ENCODE measurements at places on chromosomes 16 and 17.

DNA sequence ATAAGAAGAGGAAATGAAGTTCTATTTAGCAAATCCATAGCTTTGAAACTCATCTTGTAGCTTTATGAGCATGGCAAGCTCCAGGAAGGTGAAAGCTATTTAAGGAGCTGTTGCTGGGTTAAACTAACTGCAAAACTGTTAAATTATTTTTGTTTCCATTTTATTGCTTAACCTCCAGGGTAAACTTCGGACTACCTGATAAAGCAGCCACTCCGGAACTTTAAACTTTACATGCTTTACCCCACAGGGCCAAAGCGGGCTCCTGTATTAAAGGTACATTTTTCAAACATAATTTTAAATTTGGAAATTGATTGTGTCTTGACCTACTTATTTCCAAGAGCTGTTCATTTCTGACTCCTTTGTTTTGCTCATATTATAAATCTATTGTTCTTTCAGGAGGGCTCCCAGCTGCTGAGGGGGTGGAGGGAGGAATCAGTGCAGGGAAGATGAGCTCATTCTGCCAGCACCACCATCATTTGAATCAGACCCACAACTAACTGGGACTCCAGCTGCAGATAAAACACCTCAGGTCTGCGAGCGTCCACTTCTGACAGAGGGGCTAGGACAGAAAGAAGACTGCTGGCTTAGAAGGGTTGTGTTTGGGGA lies 157.9 kb downstream of the IRX3 start:
- DNase-seq, result no peak

- no peak for DNase-seq
These were observed 15.4 kb downstream of the MGRN1 start for GRCh38 chr16:4639899-4640509.

DNA sequence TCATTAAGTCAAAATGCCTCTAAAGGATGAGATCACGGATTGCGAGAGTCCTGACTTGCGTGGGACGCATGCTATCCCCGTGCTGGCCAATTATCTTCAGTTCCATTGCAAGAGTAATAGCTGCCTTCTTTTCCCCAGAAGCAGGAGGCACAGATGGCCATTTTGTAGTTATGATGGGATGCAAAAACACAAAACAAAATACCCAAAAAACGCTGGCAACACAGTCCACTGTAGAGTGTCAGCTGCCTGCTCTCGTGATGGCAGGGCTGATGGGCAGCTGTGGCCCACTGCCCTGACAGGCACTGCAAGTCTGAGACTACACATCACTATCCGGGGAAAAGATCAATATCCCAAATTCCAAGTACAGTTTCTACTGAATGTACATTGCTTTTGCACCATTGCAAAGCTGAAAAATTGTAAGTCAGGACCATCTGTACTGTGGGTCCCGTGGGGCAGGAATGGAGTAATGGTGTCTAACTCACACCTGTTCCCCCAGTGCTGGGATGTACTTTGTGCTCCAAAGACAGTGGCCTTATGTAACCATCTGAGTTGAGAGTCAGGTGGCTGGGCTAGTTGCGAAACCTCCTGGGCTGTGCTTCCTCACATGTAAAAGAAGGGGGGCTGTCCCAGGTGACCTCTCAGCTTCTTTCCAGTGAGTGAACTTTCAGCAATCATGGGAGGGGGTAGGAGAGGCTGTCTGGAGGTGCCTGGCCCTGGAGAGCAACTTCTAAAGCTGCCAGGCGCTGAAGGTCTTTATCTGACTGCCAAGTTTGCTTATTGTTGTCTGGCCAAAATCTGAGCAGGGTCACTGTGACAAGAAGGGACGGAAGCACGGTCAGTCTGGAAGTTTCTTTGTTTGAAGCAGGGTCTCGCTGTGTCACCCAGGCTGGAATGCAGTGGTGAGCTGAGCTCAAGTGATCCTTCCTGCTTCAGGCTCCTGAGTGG lies 4.7 kb downstream of the SLC47A1 start:
- no peak for DNase-seq

DNA sequence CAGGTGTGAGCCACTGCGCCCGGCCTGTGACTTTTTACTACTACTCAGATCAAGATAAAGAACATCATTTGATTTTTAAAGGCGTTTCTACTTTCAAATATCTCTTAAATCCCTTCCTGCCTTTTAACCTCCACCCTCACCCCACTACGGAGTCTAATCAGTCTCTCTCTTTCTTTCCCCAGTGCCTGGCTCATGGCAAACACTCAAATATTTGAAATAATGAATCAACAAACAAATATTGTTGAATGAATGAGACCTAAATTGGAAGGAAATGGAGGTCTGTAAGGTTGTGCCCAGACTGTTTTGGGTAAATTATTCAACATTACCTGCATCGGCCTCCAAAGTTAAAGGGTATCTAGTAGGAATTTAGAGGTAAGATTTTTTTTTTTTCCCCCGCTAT lies 14.7 kb downstream of the COPZ2 start:
- DNase-seq, result no peak

DNA sequence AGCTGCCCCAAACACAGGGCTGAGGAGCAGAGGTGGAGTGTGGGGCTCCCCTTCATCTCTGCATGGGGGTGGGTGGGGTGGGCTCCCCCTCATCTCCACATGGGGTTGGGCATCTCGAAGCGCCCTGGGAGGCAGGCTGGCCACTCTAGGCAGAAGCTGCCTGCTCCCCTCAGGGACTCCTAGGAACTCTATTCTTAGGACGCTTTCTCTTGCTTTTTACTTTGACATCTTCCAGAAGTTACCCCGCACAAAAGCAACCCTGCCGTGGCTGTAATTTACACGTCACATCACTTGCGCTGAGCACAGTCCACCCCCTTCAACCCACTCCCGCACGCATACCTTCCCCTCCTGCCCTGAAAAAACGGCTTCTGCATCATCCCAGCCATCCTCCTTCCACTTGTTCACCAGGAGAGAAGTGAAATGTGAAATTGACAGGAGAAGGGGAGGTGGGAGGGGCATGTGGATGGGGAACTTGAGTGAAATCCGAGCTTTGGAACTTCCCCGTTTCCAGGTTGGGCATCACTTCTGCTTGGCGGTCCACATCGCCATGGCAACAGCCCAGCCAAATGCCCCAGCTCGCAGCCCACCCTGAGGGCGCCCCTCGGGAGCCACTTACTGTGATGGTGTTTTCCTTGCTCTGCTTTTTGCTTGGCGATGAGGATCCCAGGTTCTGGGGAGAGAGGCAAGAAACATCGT lies 53.7 kb upstream of the RCVRN start:
- DNase-seq, result no peak

GRCh38 chr17:7789131-7789530 lies 44.9 kb upstream of the KDM6B start:
- no peak for DNase-seq

DNA sequence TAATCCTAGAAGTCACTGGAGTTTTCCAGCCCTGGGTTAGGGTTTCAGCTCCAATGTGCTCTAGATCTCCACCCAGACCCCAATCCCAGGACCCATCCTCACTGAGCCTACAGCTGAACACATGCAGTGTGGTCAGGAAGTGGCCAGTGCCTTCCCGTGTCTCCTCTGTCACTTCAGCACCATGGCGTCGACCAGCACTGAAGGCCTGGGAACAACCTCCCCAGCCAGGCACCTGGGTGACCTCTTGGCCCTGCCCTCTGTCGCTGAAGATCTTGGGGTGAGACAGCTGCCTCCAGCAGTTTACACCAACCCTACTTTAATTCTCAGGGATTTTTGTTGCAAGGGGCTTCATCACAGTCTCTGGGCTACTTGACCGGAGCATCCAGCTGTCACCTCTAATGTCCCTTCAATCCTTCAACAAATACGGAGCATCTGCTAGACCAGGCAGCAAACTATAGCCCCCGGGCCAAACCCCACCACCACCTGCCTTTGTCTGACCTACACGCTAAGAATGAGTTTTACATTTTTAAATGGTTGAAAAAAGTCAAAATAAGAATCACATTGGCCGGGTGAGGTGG lies 18.0 kb upstream of the GSG1L start:
- DNase-seq, result no peak

GRCh38 chr17:47966079-47966519 lies 4.8 kb upstream of the CDK5RAP3 start:
- DNase-seq, result no peak

GRCh38 chr16:82425661-82426060 lies 201.1 kb upstream of the CDH13 start:
- no peak for DNase-seq

DNA sequence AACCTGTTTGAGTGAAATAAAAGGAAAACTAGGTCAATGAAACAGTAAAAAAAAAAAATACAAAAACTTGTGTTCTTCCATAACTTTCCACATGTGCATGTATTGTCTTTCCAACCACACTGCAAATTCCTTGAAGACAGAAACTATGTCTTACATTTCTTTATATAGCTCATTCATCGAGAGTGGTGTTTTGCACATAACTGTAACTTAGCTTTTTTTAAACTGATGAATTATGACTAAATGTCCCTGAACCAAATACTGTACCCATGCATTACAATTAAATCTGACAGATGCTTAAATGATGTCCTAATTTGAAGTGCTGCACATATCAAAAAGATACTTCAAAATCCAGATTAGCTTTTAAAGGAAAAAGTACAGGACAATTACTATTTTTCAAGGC lies 50.1 kb downstream of the BRIP1 start:
- no peak for DNase-seq

All from stimulated activated CD4-positive, alpha-beta T cell treated with anti-CD3 and anti-CD28 coated beads, Interleukin-1b, Interleukin-23, amount 100 ng/mL, for 24 hours (primary cell).